ENCODE measurements at places on chromosomes 7 and 10.

- H3K4me3 ChIP-seq: peak within 1 kb of the TSS; percentile 61
- no peaks in the 10 kb centered on the region for H3K27me3 ChIP-seq
- no peaks in the 10 kb centered on the region for H3K36me3 ChIP-seq
- H3K4me1 ChIP-seq: no peaks in the 10 kb centered on the region
Observed at GRCh38 chr7:84194484-84195271, at the start of gene SEMA3A. SEMA3A (minus strand) TSS chr7:84194789; CDS start chr7:84194586, 203 bp downstream.

DNA sequence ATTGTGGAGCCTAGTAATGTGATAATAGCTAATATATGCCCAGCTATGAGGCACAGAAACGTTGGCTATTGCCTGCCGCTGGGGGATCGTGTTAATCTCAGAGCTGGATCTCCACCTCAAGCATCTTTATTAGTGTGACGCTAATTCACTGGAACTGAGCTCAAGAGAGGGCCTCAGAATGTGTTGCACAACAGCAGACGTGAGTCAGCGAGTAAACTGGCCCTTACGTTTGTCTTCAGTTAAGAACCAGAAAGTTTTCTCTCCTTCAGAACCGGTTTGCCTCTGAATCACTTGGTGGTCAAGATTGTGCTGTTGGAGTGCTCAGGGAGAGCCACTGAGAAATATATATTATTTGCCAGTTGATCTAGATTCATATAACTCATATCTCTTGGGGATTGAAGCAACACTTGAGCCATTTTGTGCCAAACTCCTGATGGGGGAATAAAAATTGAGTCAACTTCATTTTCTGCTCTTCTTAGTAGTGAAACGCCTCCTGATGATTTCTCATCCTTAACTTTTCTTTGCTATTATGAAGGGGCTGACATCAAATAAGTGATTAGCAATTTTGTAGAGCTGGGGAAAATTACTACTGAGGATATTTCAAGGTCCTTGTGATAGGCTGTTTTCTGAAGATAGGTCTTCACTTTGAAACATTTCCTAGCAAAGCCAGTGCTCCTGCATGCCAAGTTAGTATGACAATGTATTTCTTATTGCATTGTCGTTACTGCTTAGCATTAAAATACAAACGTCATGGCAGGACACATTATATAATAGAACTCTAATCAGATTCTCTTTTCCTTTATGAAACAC lies 22.3 kb downstream of the BZW2 start:
- H3K27ac ChIP-seq: no peak overlapping the region
- DNase-seq: no peak
- H3K4me1 ChIP-seq: no peaks in the 10 kb centered on the region
- no peaks in the 10 kb centered on the region for H3K27me3 ChIP-seq
- no peak overlapping the region for H3K4me3 ChIP-seq
- peaks cover 15% of the 10 kb centered on the region for H3K36me3 ChIP-seq

DNA sequence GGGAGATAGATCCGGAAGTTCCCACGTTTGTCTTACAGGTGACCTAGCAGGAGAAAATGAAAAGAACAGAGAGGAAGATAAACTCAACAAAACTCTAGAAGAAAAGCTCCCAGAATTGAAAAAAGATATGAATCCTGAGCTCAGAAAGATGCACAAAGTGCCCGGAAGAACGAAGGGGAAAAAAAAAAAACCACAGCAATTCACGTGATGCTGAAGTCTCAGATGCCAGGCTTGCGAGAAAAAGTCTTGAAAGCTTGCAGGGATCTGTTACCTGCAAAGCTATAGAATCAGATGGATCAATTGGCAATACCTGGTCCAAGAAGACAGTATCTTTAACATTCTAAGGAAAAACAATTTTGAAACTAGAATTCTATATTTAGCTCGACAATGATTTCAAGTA lies 33.5 kb downstream of the CARD11 start:
- no peak for DNase-seq
- no peak overlapping the region for H3K4me3 ChIP-seq
- H3K36me3 ChIP-seq: peaks cover 39% of the 10 kb centered on the region
- no peaks in the 10 kb centered on the region for H3K27me3 ChIP-seq
- no peak overlapping the region for H3K27ac ChIP-seq

- no peaks in the 10 kb centered on the region for H3K27me3 ChIP-seq
- peaks cover 24% of the 10 kb centered on the region for H3K4me1 ChIP-seq
- no peaks in the 10 kb centered on the region for H3K36me3 ChIP-seq
Observed at GRCh38 chr10:88114368-88114767, 250.9 kb downstream of the PTEN start.

DNA sequence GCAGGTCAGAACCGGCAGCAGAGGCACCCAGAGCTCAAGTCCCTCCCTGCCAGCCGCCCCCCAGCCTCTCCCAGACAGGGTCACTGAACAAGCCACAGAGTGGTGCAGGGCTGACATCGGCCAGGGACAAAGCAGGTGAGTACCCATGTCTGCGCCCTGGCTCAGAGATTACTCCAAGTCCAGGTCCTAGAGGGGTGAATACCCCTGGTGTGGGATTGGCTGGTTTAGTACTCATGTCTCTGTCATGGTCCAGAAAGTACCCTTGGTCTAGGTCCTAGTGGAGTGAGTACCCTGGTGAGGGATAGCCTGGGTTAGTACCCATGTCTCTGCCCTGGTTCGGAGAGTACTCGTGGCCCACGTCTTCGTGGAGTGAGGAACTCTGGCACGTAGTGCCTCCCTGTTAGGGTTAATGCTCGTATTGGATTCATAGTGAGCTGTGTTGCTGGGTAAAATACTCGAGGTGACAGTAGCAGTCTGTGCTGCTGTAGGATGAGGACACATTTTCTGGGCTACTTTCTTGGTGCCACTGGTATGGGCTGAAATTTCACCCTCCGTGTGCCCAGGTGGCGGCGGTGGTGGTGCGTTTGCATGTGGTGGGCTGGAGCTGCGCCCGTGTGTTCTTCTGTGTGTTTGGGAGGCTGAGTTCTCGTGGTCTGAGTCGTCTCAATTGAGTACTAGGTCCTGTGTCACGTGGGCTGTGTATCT lies 25.5 kb upstream of the KNDC1 start:
- H3K36me3 ChIP-seq: no peaks in the 10 kb centered on the region
- no peak overlapping the region for H3K4me3 ChIP-seq
- no peak for DNase-seq
- H3K27ac ChIP-seq: no peak overlapping the region
- no peaks in the 10 kb centered on the region for H3K4me1 ChIP-seq
- H3K27me3 ChIP-seq: no peaks in the 10 kb centered on the region

GRCh38 chr7:157219154-157219553 lies 80.4 kb downstream of the UBE3C start:
- no peak overlapping the region for H3K27ac ChIP-seq
- H3K36me3 ChIP-seq: peaks cover 47% of the 10 kb centered on the region
- no peak overlapping the region for H3K4me3 ChIP-seq
- H3K4me1 ChIP-seq: no peaks in the 10 kb centered on the region
- DNase-seq: peak; percentile 44

GRCh38 chr7:31323101-31323500 lies 17.4 kb downstream of the NEUROD6 start:
- no peaks in the 10 kb centered on the region for H3K4me1 ChIP-seq
- H3K36me3 ChIP-seq: no peaks in the 10 kb centered on the region
- no peak for DNase-seq
- no peak overlapping the region for H3K27ac ChIP-seq
- H3K4me3 ChIP-seq: no peak overlapping the region
- H3K27me3 ChIP-seq: no peaks in the 10 kb centered on the region

DNA sequence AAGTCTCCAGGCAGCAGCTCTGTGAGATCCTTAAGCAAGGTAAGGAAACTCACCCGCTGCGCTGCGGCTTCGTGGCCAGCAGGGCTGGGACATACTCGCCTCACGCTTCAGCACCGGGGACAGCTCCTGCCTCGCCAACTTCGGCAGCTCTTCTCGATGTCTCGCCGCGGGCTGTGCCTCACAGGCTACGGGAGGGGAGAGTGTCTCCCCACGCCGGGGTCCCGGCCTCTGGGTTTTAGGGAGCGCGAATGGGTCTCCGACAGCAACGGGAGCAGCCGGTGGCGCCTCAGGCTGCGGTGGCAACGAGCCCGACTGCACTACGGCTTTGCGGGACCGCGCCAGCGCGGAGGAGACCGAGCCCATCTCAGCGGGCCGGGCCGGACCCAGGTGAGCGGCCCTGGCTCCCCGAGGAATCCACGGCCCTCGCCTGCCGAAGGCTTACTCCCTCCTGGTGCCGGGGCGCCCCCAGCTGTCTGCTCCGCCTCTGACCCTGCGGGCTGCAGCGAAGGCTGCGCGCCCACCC lies 62.4 kb downstream of the LSM5 start:
- peak; percentile 2 for DNase-seq
- H3K4me3 ChIP-seq: no peak overlapping the region
- peaks cover 16% of the 10 kb centered on the region for H3K27me3 ChIP-seq
- no peaks in the 10 kb centered on the region for H3K36me3 ChIP-seq
- H3K27ac ChIP-seq: no peak overlapping the region

GRCh38 chr10:65194126-65194525 lies 1672.9 kb downstream of the REEP3 start:
- H3K27ac ChIP-seq: no peak overlapping the region
- no peak overlapping the region for H3K4me3 ChIP-seq
- no peak for DNase-seq

GRCh38 chr7:36002900-36003299 lies 150.2 kb upstream of the EEPD1 start:
- H3K4me1 ChIP-seq: no peaks in the 10 kb centered on the region
- no peaks in the 10 kb centered on the region for H3K27me3 ChIP-seq
- no peak overlapping the region for H3K4me3 ChIP-seq
- no peak for DNase-seq

DNA sequence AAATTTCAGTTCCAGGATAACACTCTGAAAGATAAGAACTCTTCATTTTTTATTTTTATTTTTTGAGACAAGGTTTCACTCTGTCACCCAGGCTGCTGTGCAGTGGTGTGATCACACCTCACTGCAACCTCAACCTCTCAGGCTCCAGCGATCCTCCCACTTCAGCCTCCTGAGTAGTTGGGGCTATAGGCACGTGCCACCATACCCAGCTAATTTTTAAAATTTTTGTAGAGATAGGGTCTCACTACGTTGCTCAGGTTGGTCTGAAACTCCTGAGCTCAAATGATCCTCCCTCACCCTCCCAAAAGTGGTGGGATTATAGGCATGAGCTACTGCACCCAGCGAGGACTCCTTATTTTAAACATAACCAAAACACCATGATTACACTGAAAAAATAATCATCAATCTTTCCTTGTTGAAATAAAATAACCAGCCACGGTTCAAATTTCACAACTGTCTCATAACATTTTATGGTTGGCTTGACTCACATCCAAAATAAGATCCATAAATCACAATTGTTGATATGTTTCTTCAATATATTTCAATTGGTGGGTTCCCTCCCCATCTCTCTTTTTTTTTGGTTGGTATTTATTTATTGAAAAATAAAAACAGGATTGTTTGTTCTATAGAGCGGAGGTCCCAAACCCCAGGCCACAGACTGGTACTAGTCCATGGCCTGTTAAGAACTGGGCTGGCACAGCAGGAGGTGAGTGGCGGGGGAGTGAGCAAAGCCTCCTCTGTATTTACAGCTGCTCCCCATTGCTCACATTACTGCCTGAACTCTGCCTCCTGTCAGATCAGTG lies 60.1 kb upstream of the FAM171A1 start:
- peaks cover 8% of the 10 kb centered on the region for H3K27me3 ChIP-seq
- H3K36me3 ChIP-seq: no peaks in the 10 kb centered on the region
- H3K4me3 ChIP-seq: no peak overlapping the region
- no peak for DNase-seq
- H3K4me1 ChIP-seq: no peaks in the 10 kb centered on the region

DNA sequence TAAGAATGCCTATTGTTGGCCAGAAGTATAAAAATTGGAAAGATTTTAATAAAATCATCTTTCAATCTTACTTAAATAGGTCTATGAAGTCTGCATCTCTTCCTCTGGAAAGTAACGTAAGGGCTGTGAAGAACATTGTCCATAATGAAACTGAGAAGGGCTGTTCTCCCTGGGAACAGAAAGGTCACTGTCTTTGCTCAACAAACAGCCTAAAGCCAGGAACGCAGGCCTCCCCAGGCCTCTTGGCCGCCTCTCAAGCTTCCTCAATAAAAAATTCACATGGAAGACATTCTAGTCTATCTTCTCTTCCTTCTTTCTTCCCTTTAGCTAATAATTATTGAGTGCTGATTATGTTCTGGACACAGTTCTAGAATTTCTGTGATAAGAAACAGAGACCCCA lies 9.1 kb upstream of the IDI2 start:
- H3K27me3 ChIP-seq: no peaks in the 10 kb centered on the region
- H3K36me3 ChIP-seq: peaks cover 9% of the 10 kb centered on the region
- no peak overlapping the region for H3K27ac ChIP-seq
- no peaks in the 10 kb centered on the region for H3K4me1 ChIP-seq
- no peak for DNase-seq
- H3K4me3 ChIP-seq: no peak overlapping the region

- peaks cover 3% of the 10 kb centered on the region for H3K27me3 ChIP-seq
- H3K36me3 ChIP-seq: no peaks in the 10 kb centered on the region
- no peak for DNase-seq
- H3K4me1 ChIP-seq: no peaks in the 10 kb centered on the region
- no peak overlapping the region for H3K27ac ChIP-seq
Observed at GRCh38 chr7:134120405-134120804, 6.7 kb upstream of the LRGUK start.

DNA sequence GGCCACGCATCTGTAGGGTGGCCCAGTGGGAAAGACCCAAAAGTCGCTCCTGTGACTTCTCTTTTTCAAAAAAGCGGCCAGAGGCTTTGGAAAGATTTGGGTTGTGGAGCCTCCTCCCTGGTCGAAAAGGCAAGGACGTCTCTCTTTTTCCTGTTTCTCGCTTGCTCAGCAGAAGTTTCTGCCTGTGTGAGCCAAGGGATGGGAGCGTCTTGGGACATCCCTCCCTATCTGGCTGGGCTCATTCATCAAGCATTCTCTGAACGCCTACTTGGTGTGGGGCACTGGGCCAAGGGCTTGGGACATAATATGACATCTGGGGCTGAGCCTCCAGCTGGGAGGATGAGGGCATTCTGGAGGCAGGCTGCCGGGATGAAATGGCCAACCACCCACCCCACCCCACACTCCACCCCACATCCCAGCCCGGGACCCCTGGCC lies 120.9 kb downstream of the C10orf105 start:
- no peaks in the 10 kb centered on the region for H3K27me3 ChIP-seq
- H3K27ac ChIP-seq: no peak overlapping the region
- H3K4me3 ChIP-seq: no peak overlapping the region
- DNase-seq: no peak

DNA sequence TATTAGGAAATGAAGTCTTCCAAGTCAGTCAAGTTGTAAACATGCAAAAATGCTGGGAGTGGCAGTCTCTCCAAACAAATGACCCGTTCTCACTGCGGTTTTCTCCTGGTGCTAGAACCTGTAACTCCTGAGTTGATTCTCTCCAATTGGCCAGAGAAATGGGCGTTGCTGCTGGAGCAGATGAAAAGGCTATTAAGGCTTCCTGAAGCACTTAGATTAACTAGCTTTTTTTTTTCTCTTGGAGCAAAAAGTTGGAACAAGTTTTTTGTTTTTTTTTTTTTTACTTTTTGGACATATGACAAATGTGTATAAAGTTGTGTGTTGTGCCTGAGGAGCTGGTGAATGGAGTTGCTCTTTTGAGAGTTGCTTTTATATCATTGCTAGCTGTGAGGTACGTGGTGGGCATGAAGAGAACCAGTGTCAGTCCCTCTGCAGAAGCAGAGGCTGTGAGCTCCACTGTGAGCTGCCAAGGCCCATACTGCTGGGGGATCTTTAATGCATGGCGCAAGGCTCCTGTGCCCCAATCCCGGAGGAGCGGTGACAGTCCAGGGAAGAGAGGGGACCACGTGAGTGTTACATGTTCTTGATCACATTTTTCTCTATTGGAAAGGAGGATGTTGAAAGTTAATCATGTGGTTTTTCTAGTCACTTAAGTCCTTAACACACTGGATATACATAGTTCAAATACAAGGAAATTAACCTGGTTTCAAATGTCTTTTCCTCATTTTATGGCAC lies 393.6 kb upstream of the GALNT17 start:
- no peaks in the 10 kb centered on the region for H3K27me3 ChIP-seq
- no peak for DNase-seq
- H3K36me3 ChIP-seq: no peaks in the 10 kb centered on the region
- H3K4me3 ChIP-seq: no peak overlapping the region
- no peak overlapping the region for H3K27ac ChIP-seq

Measured in CD4-positive, CD25-positive, alpha-beta regulatory T cell (primary cell).